ENCODE measurements at places on chromosomes 3 and 15.

- ATAC-seq, result no peak
Observed at GRCh38 chr15:88038261-88038660, 218.3 kb downstream of the NTRK3 start.

DNA sequence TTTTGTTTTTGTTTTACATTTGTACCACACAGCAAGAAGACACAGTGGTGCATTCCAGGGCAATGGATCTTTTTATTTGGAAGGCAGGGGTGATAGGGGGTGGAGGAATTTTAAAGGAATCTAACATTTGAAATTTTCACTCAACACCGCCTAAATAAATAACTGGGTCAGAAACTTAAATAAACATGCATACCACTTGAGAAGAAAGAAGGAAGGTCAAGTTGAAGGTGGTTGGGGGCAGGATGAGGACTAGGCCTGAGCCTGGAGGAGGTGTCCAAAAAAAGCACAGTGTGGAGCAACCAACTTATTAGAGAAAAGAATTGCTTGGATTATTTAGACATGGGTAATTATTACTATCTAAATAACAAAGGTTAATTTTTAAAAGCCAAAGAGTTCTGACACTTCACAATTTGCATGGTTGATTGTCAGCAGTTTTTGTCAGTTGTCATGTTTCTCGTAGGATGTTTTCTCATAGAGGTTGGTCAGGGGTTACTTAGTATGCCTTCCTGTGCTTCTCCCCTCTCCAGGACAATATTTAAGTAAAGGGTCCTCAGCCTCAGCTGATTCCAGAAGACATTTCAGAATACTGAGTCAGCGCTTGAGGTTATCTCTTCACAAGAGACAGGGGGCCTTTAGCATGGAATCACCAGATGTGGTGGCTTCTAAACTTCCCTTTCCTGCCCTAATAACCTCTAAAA lies 173.7 kb upstream of the SLC2A2 start:
- no peak for ATAC-seq

DNA sequence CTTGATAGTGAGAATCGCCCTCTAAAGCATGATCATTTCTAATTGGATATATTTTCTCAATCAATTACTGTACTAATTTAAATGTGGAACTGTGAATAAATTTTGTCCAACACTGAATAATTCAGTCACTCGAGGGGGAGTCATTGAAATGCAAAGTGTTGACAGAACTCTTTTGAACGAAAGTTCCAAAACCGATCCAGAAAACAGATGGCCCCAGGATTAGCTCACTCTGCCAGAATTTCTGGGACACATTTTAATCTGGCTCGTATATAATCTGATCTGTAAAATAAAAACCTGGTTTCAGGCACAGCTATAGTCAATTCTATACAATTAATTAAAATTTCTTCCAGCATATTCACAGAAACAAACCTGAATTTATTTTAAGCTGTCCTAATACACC lies 580.4 kb downstream of the ROBO1 start:
- no peak for ATAC-seq

DNA sequence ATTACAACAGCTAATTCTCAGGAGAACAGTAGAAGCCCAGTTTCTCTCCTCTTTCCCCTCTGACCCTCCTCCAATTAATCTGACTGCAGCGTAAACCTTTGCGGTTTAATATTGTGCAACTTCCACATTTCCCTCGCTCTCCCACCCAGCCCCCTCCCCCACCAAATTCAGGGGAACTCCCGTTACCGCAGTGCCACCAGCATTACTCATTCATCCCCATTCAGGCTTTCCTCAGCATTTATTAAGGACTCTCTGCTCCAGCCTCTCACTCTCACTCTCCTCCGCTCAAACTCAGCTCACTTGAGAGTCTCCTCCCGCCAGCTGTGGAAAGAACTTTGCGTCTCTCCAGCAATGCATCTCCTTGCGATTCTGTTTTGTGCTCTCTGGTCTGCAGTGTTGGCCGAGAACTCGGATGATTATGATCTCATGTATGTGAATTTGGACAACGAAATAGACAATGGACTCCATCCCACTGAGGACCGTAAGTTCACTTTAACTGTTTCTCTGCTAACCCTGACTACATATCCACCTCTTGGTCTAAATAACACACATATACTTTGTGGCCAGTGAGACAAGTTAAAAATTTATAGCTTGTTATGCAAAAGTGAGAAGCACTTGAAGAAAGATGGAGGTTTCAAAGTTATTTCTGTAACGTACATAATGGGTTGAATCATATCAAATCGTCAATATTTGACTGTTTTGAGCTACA lies at the start of gene PTX3:
TSS of gene PTX3 (plus strand) at position 268 of the 709 bp plus-strand sequence. CDS start at position 352, 84 bp downstream.
- peak; percentile 60 for ATAC-seq

DNA sequence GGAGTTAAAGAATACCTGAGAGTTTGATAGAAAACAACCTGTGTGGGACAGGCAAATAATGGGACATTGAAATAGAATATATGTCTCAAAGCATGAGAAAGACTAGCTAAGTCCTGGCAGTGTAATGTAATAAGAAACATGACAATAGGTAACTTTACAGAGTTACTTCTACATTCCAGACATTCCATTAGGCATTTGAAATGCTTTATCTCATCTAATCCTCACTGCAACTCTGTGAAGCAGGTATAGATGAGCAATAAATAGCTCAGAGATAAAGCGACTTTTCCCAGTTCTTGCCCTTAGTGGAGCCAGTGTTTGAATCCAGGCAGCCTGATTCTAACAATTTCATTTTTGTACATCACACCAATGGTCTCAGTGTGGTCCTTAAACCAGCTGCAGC lies 76.8 kb downstream of the CPNE4 start:
- ATAC-seq, result no peak

DNA sequence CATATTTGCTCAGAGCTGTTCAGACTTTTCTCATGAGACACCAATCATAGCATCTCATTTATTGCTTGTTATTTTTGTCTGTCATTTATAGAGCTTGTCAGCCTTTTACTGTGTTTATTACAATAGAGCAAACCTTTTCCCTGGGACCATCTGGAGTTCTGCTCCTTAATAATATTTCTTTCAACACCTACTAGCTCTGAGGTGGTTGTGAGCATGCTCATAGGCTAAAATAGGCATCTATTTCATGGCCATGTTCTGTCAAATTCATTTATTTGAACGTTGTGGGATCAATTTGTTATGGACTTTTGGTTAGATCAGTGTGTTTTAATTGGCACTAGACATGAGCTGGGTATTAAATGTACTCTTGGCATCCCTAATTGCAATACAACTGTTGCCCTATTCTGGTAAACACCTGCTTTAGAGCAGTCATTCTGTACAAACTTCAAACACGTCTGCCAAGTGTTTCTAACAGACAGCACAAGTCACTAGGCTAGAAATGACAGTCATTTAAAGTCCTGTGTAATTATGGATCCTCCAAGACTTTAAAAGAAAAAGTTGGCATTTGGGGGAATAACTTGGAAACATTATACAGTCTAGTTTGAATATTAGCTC lies 766.3 kb downstream of the ZNF385D start:
- ATAC-seq, result no peak

GRCh38 chr3:84679211-84679610 lies 279.6 kb upstream of the CADM2 start:
- ATAC-seq, result no peak

- ATAC-seq, result peak; percentile 72
Observed at GRCh38 chr15:98966091-98966787, 41.4 kb downstream of the PGPEP1L start.

DNA sequence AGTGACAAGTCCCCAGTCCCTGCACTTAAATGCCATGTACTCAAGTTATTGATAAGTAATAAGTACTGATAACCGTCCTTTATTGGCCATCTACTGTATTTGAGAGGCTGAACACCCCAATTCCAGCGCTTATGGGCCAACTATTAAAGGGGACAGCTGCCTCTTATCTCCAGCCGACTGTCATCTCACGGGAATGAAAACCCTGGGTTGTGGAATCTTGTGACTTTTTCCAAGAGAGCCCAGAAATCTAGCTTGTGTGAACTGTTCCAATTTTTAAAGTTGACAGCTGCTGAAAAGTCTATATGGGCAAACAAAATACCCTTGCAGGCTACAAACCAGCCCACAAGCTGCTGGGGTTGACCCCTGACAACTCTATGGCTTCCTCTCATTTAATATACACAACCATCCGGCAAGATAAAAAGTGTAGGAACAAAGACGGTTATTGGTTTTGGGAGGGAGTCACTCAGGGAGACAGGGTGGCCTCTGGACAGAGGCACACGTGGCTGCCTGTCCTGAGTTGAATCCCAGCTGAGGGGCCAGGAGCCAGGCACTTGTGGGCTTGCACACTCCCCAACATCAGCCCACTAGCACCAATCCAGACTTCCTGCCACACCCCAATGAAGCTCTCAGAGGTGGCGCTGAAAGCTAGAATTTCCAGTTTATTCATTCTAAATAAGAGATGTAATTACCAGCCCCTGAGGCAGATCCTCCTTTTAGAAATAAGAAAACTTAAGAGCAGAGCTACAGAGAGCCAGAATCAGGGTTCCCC lies 16.2 kb downstream of the SPSB4 start:
- no peak for ATAC-seq

- no peak for ATAC-seq
Observed at GRCh38 chr3:158405507-158405906, 165.5 kb upstream of the MLF1 start.

GRCh38 chr3:149223461-149223820 lies 1.8 kb upstream of the CP start:
- ATAC-seq, result no peak
